ENCODE measurements at places on chromosomes 16 and 17.
A peak's percentile ranks its signal among the peaks of the same experiment; 100 is the strongest.

GRCh38 chr16:83137894-83138293 is 511.1 kb downstream of the CDH13 start:
- no peak for DNase-seq

GRCh38 chr17:1707107-1707506 is 3.1 kb downstream of the TLCD2 start:
- DNase-seq = no peak

GRCh38 chr17:3666516-3666915 is 1.9 kb downstream of the TAX1BP3 start:
- no peak for DNase-seq

DNA sequence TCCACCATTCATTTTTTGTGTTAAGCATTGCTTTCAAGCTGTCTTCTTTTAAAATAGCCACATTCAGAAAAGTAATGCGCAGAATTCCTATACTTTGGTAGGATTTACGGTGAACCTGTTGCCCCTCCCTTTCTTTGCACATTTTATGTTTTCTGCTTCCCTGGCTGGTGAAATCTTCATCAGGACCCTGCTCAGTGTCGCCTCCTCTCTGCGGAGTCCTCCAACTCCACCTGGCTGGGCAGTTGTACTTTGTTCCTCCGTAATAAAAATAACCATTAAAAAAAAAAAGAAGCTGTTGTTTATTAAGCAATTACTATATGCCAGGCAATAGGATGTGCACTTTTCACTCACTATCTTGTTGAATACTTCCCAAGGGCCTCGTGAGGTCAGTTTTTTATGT is 2.9 kb downstream of the UMOD start:
- no peak for DNase-seq

- DNase-seq = no peak
Observed at GRCh38 chr17:81432941-81433340, 37.7 kb downstream of the BAHCC1 start.

- no peak for DNase-seq
Observed at GRCh38 chr16:17316005-17316404, 154.8 kb downstream of the XYLT1 start.

DNA sequence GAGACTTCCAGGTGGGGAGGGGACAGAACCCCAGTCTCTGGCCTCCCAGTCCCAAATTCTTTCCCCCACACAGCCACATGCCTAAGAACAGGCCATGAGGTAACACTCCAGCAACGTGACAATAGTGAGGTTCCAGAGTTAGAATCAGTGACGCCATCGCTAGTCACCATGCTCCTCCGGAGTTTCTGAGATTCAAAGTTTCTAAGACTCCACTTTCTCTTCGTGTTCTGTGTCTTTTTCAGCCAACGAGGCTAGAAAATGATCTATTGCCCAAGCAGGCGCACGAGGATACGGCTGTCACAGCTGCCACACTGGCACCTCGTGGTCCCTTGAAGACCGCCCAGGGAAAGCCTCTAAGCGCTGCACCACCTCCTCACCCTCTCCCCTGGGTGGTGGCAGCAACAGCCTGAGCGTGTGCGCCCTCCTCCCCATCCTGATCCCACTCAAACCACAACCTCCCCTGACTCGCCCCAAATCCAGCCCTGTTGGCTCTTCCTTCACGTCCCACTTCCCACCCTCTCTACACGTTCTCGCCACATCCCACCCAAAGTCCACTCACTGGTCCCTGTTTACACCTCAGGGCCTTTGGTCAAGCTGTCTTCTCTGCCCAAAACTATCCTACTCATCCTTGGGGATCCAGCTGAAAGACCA is 1.0 kb downstream of the MCRIP1 start:
- peak; percentile 94 for DNase-seq

DNA sequence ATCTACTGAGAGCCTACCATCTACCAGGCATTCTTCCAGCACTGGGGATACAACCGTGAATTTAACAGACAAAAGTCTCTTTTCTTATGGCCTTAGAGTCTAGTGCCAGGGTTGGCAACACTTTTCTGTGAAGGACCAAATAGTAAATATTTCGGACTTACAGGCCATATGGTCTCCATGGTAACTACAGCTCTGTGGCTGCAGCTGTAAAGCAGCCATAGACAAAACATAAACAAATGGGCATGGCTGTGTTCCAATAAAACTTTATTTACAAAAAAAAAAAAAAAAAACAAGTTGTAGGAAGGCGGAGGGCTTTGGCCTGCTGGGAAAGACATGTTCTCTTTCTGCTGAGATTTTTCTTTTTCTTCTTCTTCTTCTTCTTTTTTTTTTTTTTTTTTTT is 98.7 kb downstream of the ABCC12 start:
- no peak for DNase-seq

DNA sequence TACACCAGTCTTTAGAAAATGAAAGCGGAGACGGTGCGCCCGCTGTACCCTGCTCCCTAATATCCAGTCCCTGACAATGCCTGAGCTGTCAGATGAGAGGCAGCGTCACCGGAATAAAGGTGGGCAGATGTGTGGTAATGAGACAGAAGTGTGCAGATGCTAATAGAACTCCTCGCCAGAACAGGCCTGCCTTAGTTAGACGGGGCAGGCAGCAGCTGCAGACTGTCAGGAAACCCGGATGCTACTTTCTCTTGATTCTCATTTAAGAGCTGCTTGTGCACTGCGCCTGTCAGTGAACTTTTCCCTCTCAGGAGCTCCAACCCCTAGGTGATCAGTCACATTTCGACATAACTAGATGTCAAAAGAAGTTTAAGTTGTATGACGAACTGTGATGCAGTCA is 221.8 kb upstream of the IRX3 start:
- no peak for DNase-seq

DNA sequence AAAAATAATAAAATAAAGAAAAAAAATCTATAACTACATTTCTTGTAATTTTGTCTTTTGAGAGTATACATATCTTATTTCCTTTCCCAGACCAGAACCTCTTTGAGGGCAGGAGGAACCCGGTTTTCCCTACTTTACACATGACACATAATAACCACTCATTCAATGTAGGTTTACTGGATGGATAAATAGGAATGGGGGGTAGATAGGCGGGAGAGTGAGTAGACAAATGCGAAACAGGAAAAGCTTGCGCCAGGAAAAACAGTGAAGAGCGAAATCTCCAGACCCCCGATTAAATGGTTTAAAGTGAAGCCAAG is 515 bp upstream of the GOSR2 start:
- no peak for DNase-seq

- DNase-seq = no peak
Observed at GRCh38 chr16:65531475-65531874, 409.6 kb upstream of the CDH11 start.

DNA sequence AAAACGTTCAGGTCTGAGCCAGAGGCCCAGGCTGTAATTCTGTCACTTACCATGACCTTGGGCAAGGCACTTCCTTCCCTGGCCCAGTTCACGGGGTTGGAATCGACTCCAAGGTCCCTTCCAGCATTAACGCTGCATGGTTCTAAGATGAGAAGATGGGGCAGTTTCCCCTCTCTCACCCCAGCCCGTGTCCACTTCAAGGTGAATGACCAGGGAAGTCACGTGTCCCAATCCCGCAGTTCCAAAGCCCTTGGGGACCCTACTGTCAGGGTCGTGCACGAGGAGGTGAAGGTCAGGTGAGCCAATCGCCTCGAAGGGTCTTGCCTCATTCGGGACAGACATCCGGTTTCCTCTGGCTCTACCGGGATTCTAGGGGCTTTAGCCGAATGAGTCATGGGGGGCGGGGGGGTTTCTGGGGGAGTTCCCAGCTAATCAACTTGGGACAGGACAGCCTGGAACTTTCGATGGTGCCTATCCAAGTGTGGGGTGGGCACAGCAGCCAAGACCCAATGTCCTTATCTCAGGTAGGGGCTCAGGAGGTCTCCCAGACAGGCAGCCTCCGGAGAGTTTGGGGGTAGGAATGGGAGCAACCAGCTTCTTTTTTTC is 762 bp upstream of the CSF3 start:
- peak; percentile 28 for DNase-seq

- no peak for DNase-seq
Observed at GRCh38 chr16:700684-701584, 4.7 kb downstream of the FBXL16 start.

- no peak for DNase-seq
Observed at GRCh38 chr17:72682605-72683004, 409.9 kb downstream of the SLC39A11 start.

GRCh38 chr16:53779186-53779585 is 75.2 kb downstream of the FTO start:
- no peak for DNase-seq

GRCh38 chr17:20114466-20114865 is 105.3 kb downstream of the SPECC1 start:
- DNase-seq = peak; percentile 7

- DNase-seq = no peak
Observed at GRCh38 chr17:82871056-82871775, 31.4 kb upstream of the ZNF750 start.

DNA sequence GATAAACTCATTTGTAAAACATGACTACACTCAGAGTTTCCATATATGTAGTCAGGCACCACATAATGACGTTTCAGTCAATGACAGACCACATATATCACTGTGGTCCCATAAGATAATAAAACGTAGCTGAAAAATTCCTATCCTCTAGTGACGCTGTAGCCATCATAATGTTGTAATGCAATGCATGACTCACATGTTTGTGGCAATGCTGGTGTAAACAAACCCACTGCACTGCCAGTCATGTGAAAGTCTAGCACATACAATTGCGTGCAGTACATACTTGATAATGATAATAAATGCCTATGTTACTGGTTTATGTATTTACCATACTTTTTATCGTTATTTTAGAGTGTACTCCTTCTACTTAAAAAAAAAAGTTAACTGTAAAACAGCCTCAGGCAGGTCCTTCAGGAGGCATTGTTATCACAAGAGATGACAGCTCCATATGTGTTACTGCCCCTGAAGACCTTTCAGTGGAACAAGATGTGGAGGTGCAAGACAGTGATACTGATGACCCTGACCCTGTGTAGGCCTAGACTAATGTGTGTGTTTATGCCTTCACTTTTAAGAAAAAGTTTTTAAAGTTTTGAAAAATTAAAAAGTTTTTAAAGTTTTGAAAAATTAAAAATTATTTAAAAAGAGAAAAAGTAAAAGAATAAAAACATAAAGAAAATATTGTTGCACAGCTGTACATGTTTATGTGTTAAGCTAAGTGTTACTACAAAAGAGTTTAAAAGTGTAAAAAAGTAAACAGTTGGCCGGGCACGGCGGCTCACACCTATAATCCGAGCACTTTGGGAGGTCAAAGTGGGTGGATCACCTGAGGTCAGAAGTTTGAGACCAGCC is 9.0 kb downstream of the STAT5B start:
- DNase-seq = peak; percentile 93

- DNase-seq = no peak
Observed at GRCh38 chr16:84652566-84652965, 4.3 kb downstream of the KLHL36 start.

- DNase-seq = no peak
Observed at GRCh38 chr16:1152651-1153259, at the start of gene CACNA1H. CACNA1H (plus strand) TSS chr16:1153106; CDS start chr16:1153738, 632 bp downstream.

DNA sequence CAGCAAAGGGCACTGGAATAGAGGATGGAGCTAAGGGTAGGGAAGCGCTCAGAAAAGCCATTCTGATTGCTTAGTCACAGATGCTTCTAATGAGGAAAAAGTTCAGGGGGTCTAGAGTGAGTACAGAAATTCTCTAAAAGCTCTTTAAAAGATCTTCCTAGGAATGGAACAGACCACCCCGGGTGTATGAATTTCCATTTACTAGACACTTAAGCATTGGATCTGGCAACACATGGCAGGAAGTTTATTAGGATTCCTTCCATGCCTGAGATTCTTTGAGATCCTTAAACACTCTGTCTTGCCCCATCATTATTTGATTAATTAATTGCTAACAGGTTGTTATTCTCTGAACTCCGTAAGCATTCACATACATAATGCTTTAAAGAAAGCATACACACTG is 8.5 kb downstream of the KRTAP9-7 start:
- no peak for DNase-seq

GRCh38 chr17:37764383-37764782 is 19.5 kb upstream of the HNF1B start:
- no peak for DNase-seq

DNA sequence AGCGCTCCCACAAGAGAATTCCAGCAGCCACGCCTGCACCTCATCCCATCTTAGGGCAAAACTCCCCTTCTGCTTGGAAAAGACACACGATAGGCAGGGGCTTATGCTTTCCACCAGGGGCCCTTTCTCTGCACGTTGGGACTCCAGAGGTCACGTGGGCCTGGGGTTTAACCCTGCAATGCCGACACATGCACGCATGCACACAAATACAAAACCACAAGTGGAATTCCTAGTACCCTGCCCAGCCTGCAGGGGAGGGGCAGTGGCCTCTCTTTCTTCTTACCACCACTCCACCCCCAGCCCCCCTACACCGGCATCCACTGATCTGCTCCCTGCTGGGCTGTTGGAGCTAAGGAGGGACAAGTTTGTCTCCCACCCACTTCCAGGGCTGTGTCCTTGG is 16.8 kb upstream of the CCDC182 start:
- DNase-seq = no peak

- DNase-seq = peak; percentile 38
Observed at GRCh38 chr16:2854700-2855309, 3.2 kb downstream of the PRSS22 start.

DNA sequence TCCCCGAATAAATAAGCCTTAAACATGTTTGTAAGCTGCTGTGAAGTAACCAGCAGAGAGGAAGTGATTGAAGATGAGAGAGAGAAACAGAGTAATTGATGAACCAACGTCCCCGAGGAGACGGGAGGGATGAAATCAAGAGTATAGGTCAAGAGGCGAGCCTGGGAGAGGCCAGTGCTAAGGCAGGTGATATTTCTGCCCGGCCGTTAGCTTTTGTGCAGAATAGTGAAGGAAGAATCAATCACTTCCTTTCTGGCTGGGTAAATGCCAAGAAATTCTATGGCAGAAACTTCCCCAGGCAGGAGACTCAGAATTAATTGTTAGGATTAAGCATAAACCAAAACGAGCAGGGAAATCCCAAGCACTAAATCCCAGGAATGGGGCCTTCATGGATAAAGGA is 273.8 kb downstream of the CDH13 start:
- DNase-seq = no peak

GRCh38 chr16:3161235-3162018 is 26.6 kb upstream of the OR1F1 start:
- DNase-seq = no peak

- DNase-seq = no peak
Observed at GRCh38 chr16:72236866-72237265, 64.9 kb upstream of the PMFBP1 start.

- no peak for DNase-seq
Observed at GRCh38 chr17:2598166-2598565, 4.7 kb downstream of the PAFAH1B1 start.

DNA sequence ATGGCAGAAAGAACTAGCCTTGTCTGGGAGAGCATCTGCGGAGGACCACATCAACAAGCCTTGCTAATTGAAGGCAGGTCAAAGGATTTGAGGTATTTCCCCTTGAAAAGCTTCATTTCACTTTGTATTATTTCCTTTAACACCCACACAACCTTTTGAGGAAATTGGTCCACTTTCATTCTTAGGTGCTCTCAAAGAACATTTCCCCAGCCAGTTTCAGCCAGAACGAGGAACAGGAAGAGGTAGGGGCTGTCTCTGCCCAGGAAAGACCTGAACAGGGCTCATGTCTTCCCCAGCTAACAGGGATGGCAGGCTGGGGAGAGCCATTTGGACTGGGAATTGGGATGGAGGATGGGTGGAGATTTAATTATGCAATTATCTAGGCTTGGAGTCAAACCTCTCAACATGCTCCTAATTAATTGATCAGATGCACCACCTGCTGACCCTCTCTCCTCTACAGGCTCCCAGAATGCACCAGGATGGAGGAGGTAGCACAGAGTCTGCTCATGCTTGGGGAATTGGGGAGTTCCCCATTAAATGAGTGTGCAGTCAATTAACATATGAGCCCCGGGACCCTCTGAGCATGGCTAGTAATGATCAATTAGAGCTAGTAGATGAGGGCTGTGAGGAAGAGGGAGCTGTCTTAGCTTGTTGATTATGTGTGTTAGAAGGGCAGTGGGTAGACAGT is 84.6 kb downstream of the GP2 start:
- peak; percentile 26 for DNase-seq

Measured in inflammatory macrophage treated with lipopolysaccharide for 4 hours (primary cell).